Stimulated activated CD4-positive, alpha-beta T cell treated with anti-CD3 and anti-CD28 coated beads, Interleukin-4, amount 100 ng/mL, for 48 hours (primary cell): ENCODE measurements at places on chromosomes 16 and 17.

GRCh38 chr17:35241520-35241919, 1.4 kb upstream of the SLFN5 start:
- DNase-seq: no peak

GRCh38 chr17:57419940-57420550, 163.7 kb downstream of the MSI2 start:
- DNase-seq: no peak

GRCh38 chr17:78429618-78429995, 51.2 kb downstream of the PGS1 start:
- DNase-seq: no peak

DNA sequence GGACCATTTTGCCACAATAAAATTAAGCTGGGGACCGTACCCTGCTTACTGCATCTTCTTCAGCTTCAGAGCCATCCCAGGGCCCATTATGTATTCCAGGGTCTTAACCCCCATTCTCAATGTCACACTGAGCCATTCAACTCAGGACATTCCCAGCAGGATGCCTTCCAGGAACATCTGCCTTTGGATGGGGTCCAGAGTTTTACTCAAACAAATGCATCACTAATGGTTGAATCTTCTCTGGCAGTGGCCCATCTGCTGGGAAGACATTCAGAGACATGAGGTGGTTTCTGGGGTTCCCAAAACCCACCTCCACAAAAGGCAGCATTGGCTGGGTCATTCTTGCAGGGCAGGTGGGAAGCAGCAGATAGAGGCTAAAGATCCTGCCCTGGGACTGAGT, 3.4 kb upstream of the SEC14L5 start:
- no peak for DNase-seq
